Left ventricle myocardium superior (tissue), 1 donor: ENCODE measurements at places on chromosomes 5 and 9. TPM values are rescaled to one million over a fixed set of nuclear protein-coding genes. Genes with fewer than 3 reads are reported as not detected.

SLC6A7 gene
- total RNA-seq, result not detected

MELK gene
- total RNA-seq, result 0.64 TPM

CXCL14 gene
- total RNA-seq, result 1.3 TPM

OR1Q1 gene
- not detected for total RNA-seq

TTC16 gene
- 0.15 TPM for total RNA-seq

PCSK5 gene
- 4.1 TPM for total RNA-seq

GABRP gene
- not detected for total RNA-seq

SPATA31C2 gene
- total RNA-seq, result not detected

OR13C2 gene
- not detected for total RNA-seq

GSN gene
- total RNA-seq, result 717 TPM

UQCRQ gene
- 1,703 TPM for total RNA-seq

ANKRD31 gene
- not detected for total RNA-seq

EFCAB9 gene
- not detected for total RNA-seq

TEX48 gene
- total RNA-seq, result not detected

LCN2 gene
- total RNA-seq, result 0.32 TPM

SLC6A19 gene
- not detected for total RNA-seq

DNM1 gene
- total RNA-seq, result 5.4 TPM

SPINK4 gene
- not detected for total RNA-seq

IGFBPL1 gene
- total RNA-seq, result not detected

FAM240B gene
- not detected for total RNA-seq

PCDHGB1 gene
- 7.1 TPM for total RNA-seq

RLN1 gene
- 0.35 TPM for total RNA-seq

ECM2 gene
- 5.3 TPM for total RNA-seq

ORM2 gene
- total RNA-seq, result not detected

NUP188 gene
- total RNA-seq, result 17.4 TPM

PCDHA3 gene
- 0.07 TPM for total RNA-seq

SPATA6L gene
- 0.87 TPM for total RNA-seq

ALDOB gene
- total RNA-seq, result 0.35 TPM

MIER3 gene
- total RNA-seq, result 16.1 TPM

PCDHGA10 gene
- 5.3 TPM for total RNA-seq

DMRT3 gene
- total RNA-seq, result not detected

MEGF10 gene
- total RNA-seq, result 0.37 TPM

ACOT12 gene
- not detected for total RNA-seq
